ENCODE measurements at places on chromosomes 11 and 22.

DNA sequence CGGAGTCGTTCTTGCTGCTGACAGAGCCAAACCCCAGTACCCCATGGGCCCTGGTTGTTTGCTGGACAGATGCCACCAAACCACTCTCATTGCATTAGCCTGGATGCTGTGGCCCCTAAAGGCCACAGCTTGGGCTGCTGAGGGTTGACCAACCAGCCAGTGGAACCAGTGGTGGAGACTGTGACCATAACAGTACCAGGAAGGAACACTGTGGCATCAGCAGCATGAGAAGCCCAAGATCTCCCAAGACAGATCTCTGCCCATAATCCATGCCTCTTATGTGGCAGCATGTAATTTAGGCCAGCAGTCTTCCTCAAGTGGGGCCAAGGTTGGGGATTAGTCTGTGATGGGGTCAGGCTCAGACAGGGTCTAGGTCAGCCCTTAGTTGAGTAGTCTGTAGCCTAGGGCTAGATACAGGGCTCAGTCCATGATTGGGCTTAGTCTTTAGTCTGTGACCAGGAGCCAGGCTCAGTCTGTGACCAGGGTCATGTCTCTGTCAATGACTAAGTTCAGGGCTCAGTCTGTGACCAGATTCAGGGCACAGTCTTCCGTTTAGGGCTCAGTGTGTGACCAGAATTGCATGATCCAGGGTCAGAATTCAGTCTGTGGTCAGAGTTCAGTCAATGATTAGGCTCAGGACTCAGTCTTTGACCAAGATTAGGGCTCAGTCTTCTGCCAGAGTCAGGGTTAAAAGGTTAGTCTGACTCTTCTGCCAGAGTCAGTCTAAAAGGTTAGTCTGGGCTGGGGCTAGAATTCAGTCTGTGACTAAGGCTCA, 4.5 kb upstream of the INPP5J start:
- DNase-seq: no peak

DNA sequence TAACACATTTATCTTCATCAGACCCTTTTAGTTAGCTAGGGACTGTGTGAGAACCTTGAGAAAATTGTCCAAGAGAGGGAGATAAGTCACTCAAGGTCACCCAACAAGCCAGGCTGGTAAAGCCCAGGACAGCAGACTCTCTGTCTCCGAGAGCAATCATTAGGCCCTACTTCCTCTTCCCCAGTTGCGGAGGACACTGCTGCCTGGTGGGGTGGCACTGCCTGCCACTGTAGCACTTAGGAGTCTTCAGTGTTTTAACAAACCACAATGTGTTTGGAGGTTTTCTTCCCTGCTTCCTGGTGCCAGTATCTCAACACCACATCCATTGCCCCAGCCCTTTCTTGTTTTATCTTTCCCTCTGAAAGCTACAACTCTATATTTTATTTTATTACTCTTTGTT, 132.1 kb upstream of the LDLRAD3 start:
- no peak for DNase-seq

- no peak for DNase-seq
Observed at GRCh38 chr11:79668575-79668974, 227.7 kb upstream of the TENM4 start.

- no peak for DNase-seq
Observed at GRCh38 chr11:3907590-3907989, 52.1 kb downstream of the STIM1 start.

- no peak for DNase-seq
Observed at GRCh38 chr11:72162891-72163492, 27.5 kb downstream of the FOLR3 start.

DNA sequence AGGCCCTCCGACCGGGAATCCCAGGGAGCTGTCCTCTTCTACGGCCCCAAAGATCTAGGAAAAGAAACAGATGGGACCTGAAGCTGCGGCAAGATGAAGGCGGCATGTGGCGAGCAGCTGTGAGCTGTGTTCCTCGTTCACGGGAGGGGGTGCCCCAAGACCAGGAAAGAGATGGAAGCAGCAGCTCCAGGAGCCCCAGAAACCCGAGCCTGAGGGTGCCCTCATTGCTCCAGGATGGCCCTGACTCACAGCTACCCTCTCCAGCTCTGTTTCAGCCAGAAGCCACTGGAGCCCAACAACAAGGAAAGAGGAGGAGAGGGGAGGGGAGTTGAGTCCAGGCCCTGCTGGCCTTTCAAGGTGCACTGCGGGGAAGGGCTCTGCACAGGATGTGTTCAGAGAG, 23.7 kb upstream of the NAP1L4 start:
- DNase-seq: no peak

DNA sequence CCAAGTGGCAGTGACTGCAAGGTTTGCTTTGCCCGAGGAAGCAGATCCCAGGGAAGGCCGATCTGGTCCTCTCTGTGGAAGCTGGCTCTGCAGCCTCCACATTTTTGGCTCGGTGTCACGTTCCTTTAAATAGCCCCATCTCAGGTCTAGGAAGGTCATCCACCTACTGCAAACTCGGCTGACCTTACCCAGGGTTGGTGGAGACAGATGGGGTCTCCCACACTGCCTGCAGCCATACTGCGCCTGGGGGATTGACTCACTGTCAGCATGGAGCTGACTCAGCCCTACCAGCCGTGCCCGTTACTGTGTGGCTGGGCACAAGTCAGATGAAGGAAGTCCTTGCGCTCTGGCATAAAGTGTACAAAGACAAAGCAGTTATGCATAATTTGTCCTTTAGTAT, 16.9 kb downstream of the CDPF1 start:
- DNase-seq: no peak

GRCh38 chr22:45777046-45777851, 105.6 kb downstream of the ATXN10 start:
- DNase-seq: no peak

GRCh38 chr11:31702966-31703365, 108.2 kb downstream of the PAX6 start:
- no peak for DNase-seq

DNA sequence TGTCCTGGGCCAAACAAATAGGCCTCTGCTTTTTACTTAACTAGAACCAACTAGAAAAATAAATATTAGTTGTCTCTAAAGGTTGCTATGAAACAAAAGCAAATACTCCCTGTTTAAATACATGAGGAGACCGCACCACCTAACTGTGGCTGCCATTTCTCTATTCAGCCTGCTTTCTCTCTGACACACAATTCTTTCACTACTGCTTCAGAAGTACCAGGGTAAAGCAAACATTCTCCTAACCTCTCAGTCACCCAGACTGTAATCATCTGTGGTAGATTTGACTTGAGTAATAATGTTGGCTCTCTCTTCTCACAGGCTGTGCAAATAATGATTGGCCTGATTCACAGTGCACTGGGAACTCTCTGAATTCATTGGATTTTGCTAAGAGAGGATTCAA, 41.0 kb upstream of the MS4A8 start:
- DNase-seq: no peak

DNA sequence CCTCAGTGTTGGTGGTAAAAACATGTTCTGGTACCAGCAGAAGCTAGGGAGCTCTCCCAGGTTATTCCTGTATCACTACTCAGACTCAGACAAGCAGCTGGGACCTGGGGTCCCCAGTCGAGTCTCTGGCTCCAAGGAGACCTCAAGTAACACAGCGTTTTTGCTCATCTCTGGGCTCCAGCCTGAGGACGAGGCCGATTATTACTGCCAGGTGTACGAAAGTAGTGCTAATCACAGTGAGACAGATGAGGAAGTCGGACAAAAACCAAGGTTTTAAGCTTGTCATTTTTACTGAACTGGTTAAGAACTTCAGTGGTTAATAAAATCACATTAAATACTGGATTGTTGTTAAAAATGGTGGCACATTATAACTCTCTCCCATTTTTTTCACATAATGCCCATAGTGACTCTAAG, 42.6 kb upstream of the VPREB1 start:
- DNase-seq: no peak

DNA sequence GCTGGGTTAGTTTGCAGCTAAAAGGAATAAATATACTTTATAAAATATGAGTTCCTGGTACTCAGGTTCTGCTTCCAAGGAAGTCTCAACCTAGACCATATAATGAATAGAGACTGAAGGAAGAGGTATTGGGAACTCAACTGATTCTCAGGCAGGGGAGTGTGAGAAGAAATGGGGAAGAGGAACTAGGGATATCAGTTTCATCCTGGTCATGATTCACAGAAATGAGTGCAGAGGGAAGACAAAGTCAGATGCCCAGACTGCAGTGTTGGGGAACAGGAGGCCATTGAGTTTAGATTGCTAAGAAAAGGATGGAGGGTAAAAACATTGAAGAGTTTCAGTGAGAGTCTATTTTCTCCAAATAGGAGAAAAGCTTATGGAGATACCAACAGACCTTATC, 28.8 kb downstream of the PLAAT5 start:
- no peak for DNase-seq

GRCh38 chr22:22821340-22821739, 66.3 kb upstream of the IGLL5 start:
- no peak for DNase-seq

DNA sequence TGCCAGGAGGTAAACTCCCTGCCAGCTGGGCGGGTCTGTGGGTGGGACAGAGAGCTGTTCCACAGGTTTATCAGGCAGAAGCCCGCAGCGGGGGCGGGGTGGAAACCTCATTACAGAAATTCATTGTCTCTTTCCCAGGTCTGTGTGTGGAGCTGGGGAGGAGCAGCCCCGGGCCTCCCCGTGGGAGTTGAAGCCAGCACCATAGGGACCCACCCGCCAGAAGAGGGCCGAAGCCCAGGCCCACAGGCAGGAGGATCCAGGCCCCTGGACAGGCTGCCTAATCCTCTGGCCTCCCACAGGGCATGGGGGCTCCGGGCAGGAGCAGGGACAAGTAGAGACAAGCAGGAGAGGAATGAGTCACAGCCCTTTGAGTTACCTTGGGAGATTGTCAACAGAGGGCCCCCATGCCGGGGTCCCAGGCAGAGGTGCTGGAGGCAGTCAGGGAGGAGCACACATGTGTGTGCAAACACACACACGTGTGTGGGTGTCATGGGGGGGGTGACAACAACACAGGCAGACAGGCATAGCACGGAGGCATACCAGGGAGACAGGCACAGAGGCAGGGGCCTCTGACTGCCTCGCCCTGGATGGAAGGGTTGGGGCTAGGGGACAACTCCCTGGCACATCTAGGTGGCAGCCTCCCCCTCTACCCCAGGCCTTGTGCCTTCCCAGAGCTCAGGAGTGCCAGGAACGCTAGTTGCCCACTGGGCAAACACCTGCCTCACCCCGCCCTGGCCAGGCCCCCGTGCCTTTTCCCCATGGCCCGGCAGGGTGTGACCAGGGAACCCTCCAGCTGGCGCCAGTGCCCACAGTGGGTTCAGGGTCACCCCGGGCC, 1.4 kb downstream of the CDC42BPG start:
- DNase-seq: no peak

- DNase-seq: no peak
Observed at GRCh38 chr11:34988294-34989255, 72.2 kb downstream of the PDHX start.

DNA sequence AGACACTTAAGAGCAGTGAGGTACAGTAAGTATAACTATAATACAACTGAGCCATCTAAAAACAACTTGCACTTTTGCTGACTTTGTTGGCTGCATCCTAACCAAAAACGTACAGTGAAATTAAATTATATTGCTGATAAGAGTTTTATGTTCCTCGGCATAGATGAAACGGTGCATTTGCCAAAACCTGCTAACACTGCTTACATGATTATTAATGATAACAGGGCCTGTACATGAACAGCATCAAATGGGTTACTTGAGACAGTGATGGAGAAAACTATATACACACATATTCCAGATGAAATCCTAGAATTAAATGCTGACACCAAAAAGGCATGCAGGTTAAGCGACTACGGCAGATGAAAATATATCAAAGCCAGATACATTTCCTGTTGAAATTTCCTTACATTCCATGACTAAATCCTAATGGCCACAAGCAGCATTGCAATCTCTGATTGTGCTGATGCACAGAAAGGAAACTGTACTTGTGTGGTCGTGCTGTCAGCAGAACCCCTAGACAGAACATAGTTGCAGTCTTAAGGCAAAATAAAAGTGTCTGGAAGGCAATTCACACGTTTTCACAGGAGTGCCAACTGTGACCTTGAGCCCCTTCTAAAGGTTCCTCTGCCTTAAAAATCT, 143.9 kb downstream of the CADM1 start:
- no peak for DNase-seq

GRCh38 chr11:115146425-115146824, 357.8 kb downstream of the CADM1 start:
- no peak for DNase-seq

DNA sequence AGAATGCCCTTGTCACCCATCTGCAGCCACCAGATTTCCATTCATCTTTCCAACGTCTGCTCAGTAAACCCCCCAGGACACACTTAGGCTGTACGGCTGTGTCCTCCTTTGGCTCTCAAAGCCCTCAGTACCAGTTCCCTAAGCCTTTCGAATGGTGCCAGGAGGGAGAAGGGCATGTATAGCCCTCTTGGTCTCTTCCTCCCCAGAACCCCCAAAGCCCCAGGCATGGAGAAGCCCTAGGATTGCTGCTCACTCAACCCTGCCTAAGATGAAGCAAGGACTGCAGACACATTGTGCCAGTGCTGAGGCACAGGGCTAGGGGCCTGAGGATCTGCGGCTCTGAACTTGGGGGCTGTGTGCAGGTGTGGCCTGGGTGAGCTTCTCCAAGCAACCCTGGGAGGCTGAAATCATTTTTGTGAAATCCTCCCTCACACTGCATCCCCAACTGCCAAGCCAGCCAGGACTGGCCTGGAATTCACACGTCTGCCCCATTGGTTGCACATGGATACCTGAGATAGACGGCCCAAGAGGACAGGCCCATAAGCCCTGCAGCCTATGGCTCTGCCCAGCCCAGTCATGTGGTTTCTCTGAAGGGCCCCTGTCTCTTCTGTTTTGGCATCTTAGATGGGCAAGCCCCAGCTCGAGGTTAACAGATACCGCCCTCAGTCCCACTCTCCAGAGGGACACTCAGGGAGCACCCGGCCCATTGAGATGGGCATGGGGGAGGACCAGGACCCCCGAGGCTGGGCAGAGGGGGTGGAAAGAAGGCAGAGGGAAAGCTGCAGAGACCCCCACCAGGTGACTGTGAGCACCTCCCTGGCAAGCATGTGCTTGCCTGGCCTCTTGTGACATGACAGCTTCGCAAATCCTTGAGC, 34.0 kb downstream of the KCNQ1OT1 start:
- no peak for DNase-seq

GRCh38 chr11:95284057-95285052, 53.4 kb upstream of the SESN3 start:
- DNase-seq: no peak

- DNase-seq: no peak
Observed at GRCh38 chr11:130774703-130775102, 141.6 kb downstream of the SNX19 start.

DNA sequence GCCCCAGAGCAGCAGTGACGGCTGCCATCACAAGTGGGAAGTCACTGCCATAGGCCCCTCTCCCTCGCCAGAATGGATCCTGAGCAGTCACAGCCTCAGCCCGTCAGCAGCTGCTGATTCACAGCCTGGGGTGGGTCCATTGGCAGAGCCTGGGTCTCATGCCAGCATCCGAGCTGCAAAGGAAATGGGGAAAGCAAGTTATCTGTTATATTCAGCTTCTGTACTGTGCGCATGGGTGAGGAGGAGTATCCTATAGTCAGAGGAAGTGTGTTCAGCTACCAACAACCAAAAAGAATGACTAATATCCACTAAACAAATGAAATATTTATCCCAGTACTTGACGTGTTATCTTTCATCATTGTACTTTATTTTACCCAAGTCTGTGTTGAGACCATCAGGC, 119.7 kb downstream of the RCN1 start:
- no peak for DNase-seq

- DNase-seq: no peak
Observed at GRCh38 chr11:122832721-122833470, 5.4 kb upstream of the CRTAM start.

Data from anterior cingulate cortex (tissue), 58 donors.